ENCODE measurements at places on chromosomes 2 and 18. TPM values are rescaled to one million over a fixed set of nuclear protein-coding genes. Genes with fewer than 3 reads are reported as not detected.

DNA sequence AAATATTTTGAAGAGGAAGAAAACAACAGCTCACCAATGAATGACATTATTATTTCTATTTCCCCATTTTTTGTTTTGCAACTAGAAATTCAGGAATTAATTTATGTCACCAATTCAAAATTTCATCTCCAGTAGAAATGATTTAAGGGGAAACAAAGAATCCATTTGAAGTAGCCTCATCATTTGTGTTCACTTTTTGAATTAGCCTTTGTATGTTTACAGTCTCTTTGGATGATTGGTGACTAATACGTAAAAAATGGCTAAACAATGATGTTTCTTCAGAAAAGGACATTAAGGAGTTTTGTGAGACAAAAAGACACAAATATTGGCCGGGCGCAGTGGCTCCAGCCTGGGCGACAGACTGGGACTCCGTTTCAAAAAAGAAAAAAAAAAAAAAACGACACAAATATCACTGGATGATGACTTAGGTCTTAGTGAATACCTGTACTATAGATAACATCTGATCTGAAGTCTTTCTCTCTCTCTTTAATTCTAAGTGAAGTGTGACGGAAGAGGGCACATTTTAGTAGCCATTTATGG lies 313.2 kb downstream of the PIK3C3 start:
- DNase-seq, result no peak

The TMEM200C gene
- total RNA-seq, result not detected

- no peak for DNase-seq
Observed at GRCh38 chr18:7822435-7823331, 255.6 kb downstream of the PTPRM start.

The LINC00305 gene
- not detected for total RNA-seq

DNA sequence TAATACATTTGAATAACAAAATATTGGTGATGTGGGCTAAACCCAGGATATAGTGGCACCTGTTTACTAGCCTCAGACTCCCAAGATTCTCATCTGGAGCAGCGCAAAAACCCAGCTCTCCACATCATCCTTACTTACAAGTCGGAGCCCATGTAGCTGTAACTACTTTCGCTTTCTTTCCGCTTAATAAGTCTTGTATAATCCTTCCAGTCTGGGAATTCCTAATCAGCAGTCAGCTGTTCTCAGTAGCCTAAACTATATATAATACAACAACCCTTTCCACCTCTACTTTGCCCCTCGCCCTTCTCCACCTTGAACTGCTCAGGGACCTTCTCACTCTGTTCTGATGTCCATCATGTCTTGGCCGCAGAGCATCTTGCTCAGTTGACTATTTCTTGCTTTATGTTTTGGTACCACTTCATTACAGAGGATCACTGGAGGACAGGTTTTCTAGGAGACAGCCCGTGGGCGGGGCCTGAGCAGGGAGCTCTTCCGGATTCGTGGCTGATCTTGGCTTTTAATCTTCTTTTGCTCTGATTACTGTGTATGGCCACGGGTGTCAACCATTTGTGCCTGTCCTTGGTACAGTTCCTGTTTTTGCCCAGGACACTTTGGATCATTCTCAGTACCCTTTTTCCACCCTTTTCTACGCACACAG lies 119.9 kb upstream of the SERTAD2 start:
- peak; percentile 31 for DNase-seq

DNA sequence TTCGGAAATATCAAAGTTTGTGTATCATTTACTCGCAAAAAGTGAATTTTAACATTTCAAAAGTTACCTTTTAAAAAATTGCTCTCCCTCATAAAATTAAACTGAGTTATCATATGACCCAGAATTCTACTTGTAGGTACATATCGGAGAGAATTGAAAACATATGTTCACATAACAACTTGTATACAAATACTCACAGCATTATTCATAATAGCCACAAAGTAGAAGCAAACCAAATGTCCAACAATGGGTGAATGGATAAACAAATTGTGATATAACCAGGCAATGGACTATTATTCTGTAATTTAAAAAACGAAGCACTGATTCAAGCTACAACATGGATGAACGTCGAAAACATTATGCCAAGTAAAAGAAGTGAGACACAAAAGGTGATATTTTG lies 412.0 kb upstream of the TCF4 start:
- no peak for DNase-seq

GRCh38 chr18:61528961-61529360 lies 195.7 kb downstream of the CDH20 start:
- peak; percentile 40 for DNase-seq

GRCh38 chr2:167114018-167114417 lies 225.7 kb downstream of the XIRP2 start:
- no peak for DNase-seq

GRCh38 chr2:55887901-55888624 lies 35.5 kb downstream of the EFEMP1 start:
- DNase-seq, result peak; percentile 37

DNA sequence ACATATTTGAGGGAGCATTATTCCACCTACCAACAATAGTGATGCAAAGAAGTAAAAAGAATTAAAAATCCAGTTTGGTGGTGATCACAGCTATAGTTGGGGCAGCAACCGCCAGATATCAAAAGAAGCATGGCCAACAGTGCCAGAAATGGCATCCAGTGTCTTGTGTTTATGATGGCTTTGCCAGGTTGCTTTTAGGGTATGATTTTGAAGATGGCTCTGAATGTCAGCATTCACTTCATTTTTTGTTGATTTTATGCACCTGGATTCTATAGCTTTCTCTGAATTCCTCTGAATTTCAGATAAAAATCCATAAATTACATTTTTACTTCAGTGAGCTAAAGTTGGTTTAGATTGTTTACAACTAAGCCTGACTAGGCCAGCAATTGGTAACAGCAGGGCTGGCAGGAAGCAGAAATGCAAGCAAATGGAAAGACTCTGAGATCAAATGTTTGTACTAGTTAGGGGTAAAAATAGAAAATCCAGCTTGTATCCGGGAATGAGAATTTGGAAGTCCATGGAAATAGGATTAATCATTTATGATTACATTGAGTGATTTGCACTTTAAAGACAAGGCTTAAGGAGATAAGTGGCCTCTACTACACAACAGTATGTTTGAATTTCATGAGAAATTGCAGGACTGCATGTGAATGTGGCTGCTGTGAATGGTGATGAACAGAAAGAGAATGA lies 40.4 kb downstream of the COL3A1 start:
- DNase-seq, result no peak

DNA sequence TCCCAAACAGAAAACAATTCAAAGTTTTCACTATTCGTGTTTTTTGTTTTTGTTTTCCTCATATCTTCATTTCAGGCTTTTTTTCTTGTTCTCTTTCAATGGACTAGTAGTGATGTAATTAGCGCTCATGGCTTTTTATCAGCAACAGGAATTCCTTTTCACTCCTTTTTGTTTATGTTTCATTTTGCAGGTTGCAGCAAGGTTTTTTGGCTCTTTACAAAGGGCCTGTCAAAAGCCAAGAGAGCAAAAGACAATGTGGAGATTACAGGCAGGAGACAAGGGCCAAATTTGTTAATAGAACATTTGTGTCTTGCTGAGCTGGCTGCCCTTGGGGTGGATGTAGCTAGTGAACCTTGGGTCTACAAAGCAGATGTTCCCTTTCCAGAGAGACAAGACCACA lies 467.4 kb upstream of the CDH20 start:
- DNase-seq, result no peak

- no peak for DNase-seq
Observed at GRCh38 chr2:21037671-21038108, 6.2 kb downstream of the APOB start.

GRCh38 chr2:105610576-105611332 lies 134.0 kb upstream of the NCK2 start:
- DNase-seq, result no peak

GRCh38 chr2:60411295-60411694 lies 142.2 kb downstream of the BCL11A start:
- DNase-seq, result no peak

GRCh38 chr2:99651930-99652670 lies 162.3 kb upstream of the REV1 start:
- DNase-seq, result peak; percentile 88

- no peak for DNase-seq
Observed at GRCh38 chr2:109455731-109456691, 157.8 kb downstream of the SEPTIN10 start.

GRCh38 chr2:43127208-43127940 lies 99.0 kb downstream of the ZFP36L2 start:
- DNase-seq, result no peak

The OSBPL1A gene
- 54.2 TPM for total RNA-seq

GRCh38 chr2:85949280-85949679 lies 60.5 kb upstream of the ST3GAL5 start:
- no peak for DNase-seq

DNA sequence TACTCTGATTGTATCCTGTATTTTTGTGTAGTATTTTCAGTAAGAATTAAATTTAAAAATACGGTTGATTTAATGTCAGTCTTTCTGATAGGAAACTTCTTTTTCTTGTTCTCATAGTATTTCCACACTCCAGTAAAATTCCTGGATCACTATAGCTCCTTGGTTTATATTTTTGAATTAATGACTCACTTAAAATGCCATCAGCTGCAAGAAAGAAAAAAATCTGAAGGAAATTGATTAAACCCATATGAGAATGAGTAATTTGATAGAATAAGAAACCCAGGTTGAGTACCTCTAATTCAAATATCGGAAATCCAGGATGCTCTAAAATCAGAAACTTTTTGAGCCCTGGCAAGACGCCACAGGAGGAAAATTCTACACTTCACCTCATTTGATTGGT lies 186.8 kb upstream of the RND3 start:
- no peak for DNase-seq

GRCh38 chr2:176391148-176391419 lies 121.8 kb downstream of the MTX2 start:
- no peak for DNase-seq

DNA sequence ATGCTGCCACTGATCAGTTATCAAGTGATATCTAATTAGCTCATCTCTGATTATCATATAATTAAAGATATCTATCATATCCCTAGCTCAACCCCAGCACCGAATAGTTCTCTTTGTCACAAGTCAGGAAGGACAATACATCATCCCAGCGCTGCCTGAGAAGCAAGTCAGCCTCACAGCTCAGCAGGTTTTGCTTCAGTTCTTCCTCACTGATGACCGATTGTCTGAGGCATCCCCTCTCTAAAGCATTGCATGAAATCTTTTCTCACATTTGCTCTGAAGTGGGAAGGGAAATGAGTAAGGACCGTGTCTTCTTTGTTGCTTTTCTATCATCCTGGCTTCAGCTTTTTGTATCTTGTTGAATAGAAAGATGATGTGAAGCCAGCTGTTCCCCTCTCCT lies 247.9 kb downstream of the CMPK2 start:
- no peak for DNase-seq

The SLC1A4 gene
- 9.8 TPM for total RNA-seq

- DNase-seq, result no peak
Observed at GRCh38 chr2:23622466-23622865, 237.5 kb downstream of the KLHL29 start.

DNA sequence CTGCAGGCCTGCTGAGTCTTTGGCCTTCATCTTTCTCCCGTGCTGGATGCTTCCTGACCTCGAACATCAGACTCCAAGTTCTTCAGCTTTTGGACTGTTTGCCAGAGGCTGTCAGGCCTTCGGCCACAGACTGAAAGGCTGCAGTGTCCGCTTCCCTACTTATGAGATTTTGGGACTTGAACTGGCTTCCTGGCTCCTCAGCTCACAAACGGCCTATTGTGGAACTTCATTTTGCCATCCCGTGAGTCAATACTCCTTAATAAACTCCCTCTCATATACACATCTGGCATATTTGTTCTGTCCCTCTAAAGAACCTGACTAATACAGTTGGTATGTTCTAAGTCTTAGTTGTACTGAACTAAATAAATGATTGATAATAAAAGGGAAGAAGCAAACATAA lies 702.8 kb upstream of the LINC00305 start:
- no peak for DNase-seq

- no peak for DNase-seq
Observed at GRCh38 chr2:151556121-151556520, 146.4 kb downstream of the RIF1 start.

DNA sequence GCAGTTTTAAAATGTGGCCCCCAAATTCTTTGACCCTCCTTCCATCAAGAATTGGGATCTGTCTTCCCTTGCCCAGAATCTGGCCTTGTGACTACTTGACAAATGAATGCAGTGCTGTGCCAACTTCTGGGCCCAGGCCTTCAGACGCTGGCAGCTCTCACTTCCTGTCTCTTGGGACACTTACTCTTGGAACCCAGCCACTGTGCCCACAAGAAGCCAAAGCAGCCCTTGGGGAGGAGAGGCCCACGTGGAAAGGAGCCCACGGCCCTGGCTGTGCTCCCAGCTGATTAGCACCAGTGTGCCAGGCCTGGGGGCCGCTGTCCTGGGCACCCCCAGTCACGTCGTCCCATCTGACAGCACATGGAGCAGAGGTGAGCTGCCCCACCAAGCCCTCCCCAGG lies 56.6 kb downstream of the RPL37A start:
- DNase-seq, result peak; percentile 78

GRCh38 chr2:70104231-70105111 lies 17.2 kb downstream of the PCBP1 start:
- DNase-seq, result no peak

GRCh38 chr2:120305937-120306490 lies 39.9 kb upstream of the INHBB start:
- DNase-seq, result no peak

GRCh38 chr2:206573793-206574192 lies 68.5 kb upstream of the FAM237A start:
- no peak for DNase-seq

The FAM228B gene
- 8.6 TPM for total RNA-seq

The DNAJC27 gene
- total RNA-seq, result 3.8 TPM

The ATOH8 gene
- 1.7 TPM for total RNA-seq

DNA sequence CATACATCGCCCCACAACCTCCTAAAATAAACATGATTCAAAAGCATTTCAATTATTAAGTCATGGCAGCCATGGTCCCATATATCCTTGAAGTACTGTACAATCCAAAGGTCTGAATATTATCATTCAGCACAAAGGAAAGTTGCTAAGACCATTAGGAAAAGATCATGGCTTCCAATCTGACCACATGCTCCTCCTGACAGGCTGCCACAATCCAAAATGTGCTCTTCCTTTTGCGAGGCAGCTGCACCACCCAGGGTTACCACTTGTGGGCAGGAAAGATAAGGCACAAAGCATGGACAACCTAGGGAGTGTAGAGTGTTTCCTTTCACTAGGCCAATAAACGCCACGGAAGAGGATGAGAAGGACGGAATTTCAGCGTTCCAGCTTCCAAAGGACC lies 5.4 kb downstream of the BOLA3 start:
- DNase-seq, result no peak

DNA sequence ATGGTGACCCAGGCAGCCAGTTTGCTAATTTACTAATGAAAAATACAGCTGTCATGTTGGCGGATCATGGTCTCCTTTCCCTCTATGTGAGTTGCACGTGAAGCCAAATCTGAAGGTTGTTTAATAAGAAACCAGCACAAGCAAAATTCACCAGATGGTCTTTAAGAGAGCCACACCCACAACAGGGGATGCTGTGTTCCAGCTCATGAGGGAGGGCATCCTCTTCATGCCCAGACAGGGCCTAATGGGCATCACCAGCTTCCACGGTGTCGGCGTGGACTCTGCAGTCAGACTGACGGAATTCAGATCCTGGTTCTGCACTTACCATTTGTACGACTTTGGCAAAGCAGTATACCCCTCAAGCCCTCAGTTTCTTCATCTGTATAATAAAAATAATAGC lies 39.9 kb downstream of the TMEM247 start:
- no peak for DNase-seq

GRCh38 chr2:70498054-70498453 lies 55.6 kb downstream of the TGFA start:
- peak; percentile 6 for DNase-seq

GRCh38 chr2:105442721-105443120 lies 43.9 kb upstream of the FHL2 start:
- DNase-seq, result no peak

- no peak for DNase-seq
Observed at GRCh38 chr2:239936838-239937581, 88.1 kb downstream of the NDUFA10 start.
